SJCRH30 (cell line): ENCODE measurements at places on chromosomes 13 and 19. TPM values are rescaled to one million over a fixed set of nuclear protein-coding genes. Genes with fewer than 3 reads are reported as not detected.

SERP2 gene
- not detected in 2 replicates for total RNA-seq

SIGLEC12 gene
- not detected in 2 replicates for total RNA-seq

F2RL3 gene
- total RNA-seq = 0.20 and 0.47 TPM in 2 replicates

OR7C1 gene
- total RNA-seq = 0.02 TPM in 1 of 2 replicates, not detected in the other

HPN gene
- not detected in 2 replicates for total RNA-seq

GRK1 gene
- not detected in 2 replicates for total RNA-seq

LIN37 gene
- total RNA-seq = 4.9 and 6.1 TPM in 2 replicates

PNMA8A gene
- 40.1 and 41.8 TPM in 2 replicates for total RNA-seq

BRD4 gene
- total RNA-seq = 48.6 and 50.4 TPM in 2 replicates

MEX3D gene
- total RNA-seq = 47.5 and 49.2 TPM in 2 replicates

VSTM2B gene
- not detected in 2 replicates for total RNA-seq

DMAC2 gene
- total RNA-seq = 88.6 and 91.7 TPM in 2 replicates

ATXN8OS gene
- not detected in 2 replicates for total RNA-seq

ANGPTL4 gene
- total RNA-seq = 0.10 and 0.59 TPM in 2 replicates

ZNF737 gene
- 17.6 and 18.6 TPM in 2 replicates for total RNA-seq

CNN2 gene
- 87.2 and 91.4 TPM in 2 replicates for total RNA-seq

NLRP11 gene
- 4.6 and 4.9 TPM in 2 replicates for total RNA-seq

ARHGAP33 gene
- total RNA-seq = 8.9 and 10.5 TPM in 2 replicates

ZNF541 gene
- total RNA-seq = not detected in 2 replicates

COLGALT1 gene
- total RNA-seq = 115 and 117 TPM in 2 replicates

CAMSAP3 gene
- total RNA-seq = 0.04 and 0.10 TPM in 2 replicates

ZNF708 gene
- 15.3 and 17.2 TPM in 2 replicates for total RNA-seq

ZNF471 gene
- 2.5 and 3.4 TPM in 2 replicates for total RNA-seq

MAG gene
- total RNA-seq = 1.2 and 3.6 TPM in 2 replicates

CYP4F3 gene
- not detected in 2 replicates for total RNA-seq

FBN3 gene
- total RNA-seq = 0.02 TPM in 1 of 2 replicates, not detected in the other

PPP2R1A gene
- 175 and 190 TPM in 2 replicates for total RNA-seq

TPTE2 gene
- total RNA-seq = not detected in 2 replicates

APC2 gene
- 0.13 and 0.24 TPM in 2 replicates for total RNA-seq

NAPSA gene
- total RNA-seq = 0.08 and 0.18 TPM in 2 replicates

KLK13 gene
- not detected in 2 replicates for total RNA-seq

FGF9 gene
- total RNA-seq = 0.04 and 0.13 TPM in 2 replicates

PSG3 gene
- total RNA-seq = not detected in 2 replicates

LILRA6 gene
- total RNA-seq = not detected in 2 replicates

ZNF628 gene
- total RNA-seq = 2.9 and 3.6 TPM in 2 replicates

ZNF582 gene
- 2.5 and 3.3 TPM in 2 replicates for total RNA-seq

TNFSF13B gene
- 0.13 and 0.49 TPM in 2 replicates for total RNA-seq

HCN2 gene
- 0.14 and 0.30 TPM in 2 replicates for total RNA-seq

CRB3 gene
- not detected in 2 replicates for total RNA-seq

EHD2 gene
- 9.0 and 9.4 TPM in 2 replicates for total RNA-seq

UNC13A gene
- total RNA-seq = 0.02 TPM in 1 of 2 replicates, not detected in the other

SMIM44 gene
- not detected in 2 replicates for total RNA-seq

NANOS3 gene
- 1.3 and 2.3 TPM in 2 replicates for total RNA-seq

ZNF574 gene
- total RNA-seq = 31.1 and 31.5 TPM in 2 replicates

FAAP24 gene
- 6.6 and 7.6 TPM in 2 replicates for total RNA-seq

SHANK1 gene
- not detected in 2 replicates for total RNA-seq

TNFAIP8L1 gene
- total RNA-seq = 8.5 and 8.8 TPM in 2 replicates

PTGER1 gene
- total RNA-seq = 1.2 and 1.7 TPM in 2 replicates
